ENCODE measurements at places on chromosomes 3 and 15. TPM values are rescaled to one million over a fixed set of nuclear protein-coding genes. Genes with fewer than 3 reads are reported as not detected.

PTX3 gene
- 94.1 TPM for total RNA-seq

DNA sequence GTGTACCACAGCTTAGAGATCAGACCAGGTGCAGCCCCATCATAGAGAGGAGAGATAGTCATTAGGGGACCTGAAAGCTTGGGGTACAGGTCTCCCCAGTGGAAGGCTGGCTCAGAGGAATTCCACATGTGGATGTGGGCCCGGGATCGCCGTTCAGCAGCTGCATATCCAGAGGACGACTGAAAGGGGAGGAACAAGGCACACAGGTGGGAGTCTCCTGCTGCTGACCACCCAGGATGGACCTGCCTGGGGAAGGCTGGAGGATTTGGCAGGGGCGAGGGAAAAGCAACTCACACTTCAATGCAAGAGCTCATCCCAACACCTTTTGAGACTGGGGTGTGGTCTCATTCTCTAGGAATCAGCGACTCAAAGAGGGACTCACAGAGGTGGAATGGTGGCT is 25.0 kb upstream of the MRPS22 start:
- DNase-seq = no peak

SPTSSB gene
- total RNA-seq = 0.16 TPM

DNA sequence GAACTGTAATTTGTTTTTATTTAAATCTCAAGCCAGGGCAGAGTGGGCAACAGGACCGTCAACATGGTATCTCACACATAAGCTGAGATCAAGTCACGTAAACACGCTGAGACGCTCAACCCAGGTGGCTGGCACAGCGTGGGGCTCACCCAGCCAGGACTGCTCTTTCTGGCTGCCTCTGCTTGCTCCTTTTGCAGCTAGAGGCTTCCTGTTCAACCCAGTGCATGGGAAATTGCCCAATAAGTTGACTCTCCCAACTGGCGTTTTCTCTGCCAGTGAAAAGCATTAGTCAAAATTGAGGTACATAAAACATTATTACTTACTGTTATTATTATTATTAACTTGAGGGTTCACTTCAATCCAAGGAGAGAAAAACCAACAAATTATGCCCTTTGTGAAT is 398.1 kb downstream of the NR2F2 start:
- DNase-seq = no peak

ACKR4 gene
- 1.6 TPM for total RNA-seq
